ENCODE measurements at places on chromosomes 3 and 15.

DNA sequence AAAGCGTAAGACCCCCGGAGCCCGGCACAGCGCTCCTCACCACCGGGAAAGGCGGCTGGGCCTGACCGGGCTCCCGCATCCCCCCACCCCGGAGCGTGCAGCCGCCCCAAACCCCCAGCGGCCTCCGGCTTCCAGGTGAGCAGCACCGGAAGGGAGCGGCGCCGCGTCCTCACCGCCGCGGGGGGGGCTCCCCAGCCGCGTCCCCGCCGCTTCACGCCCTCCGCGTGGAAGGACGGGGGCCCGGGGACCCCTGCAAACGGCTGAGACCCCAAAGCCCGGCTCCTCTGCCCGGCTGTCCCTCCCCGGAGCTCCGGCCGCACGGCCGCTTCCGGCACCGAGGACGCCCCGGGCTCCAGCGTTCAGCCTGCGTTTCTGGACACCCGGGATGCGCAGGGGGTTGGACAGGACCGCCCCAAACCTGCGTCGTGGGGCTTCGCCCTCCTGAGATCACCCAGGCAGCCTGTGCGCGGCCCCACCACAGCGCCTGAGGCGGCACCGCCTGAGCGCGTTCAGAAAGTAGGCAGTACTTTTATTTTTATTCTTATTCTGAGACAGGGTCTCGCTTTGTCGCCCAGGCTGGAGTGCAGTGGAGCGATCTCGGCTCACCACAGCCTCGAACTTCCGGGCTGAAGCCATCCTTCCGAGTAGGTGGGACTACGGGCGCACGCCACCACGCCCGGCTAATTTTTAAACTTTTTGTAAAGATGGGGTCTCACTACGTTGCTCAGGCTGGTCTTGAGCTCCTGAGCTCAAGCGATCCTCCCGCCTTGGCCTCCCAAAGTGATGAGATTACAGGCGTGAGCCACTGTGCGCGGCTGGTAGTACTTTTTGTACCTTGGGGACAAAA is 51.6 kb upstream of the BLM start:
- peak; percentile 30 for DNase-seq

- DNase-seq, result no peak
Measured at GRCh38 chr3:117853923-117854668, 1144.5 kb downstream of the TUSC7 start.

GRCh38 chr15:65165875-65166274 is 19.3 kb downstream of the CLPX start:
- no peak for DNase-seq

DNA sequence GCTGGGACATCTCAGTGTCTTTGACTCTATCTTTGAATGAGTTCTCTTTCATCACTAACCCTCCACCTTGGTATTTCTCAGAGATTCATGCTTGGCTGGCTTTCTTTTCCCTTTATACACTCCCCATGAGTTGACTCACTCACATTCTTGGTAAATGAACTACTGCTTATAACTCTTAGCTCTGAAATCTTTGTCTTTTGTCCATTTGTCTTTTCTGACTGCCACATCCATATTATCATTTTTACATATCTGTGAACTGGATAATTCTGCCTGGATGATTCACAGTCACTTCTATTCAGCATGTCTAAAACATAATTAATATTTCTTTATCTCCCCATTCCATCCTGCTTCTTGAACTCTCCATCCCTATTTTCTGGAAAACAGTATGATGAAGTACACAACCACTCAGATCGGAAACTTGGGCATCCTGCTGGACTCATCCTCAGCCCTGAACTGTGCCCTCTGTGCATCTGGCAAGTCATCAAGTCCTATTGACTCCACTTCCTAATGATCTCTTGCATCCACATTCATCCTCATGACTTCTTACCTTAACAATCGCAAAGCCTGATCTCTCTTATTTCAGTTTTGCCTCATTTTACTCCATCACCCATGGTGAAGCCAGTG is 66.9 kb downstream of the KCNAB1 start:
- DNase-seq, result no peak

GRCh38 chr3:18891641-18892040 is 256.7 kb upstream of the KCNH8 start:
- no peak for DNase-seq

DNA sequence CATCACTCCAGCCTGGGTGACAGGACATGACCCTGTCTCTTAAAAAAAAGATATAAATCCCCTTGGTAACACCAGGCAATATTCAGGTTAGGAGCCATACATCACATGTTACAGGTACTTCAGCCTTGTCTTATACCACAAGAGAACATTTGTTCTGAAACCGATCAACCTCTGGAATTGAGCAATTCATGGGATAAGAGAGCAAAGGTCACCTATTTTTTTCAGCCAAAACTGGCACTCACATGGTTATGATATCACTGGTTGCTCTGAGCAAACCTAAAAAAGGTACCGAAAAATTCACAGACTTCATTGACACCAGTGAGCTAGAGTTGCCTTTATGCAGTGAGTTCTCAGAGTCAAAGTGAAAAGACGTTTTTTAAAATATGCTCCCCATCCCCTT is 9.1 kb downstream of the SPICE1 start:
- DNase-seq, result no peak

DNA sequence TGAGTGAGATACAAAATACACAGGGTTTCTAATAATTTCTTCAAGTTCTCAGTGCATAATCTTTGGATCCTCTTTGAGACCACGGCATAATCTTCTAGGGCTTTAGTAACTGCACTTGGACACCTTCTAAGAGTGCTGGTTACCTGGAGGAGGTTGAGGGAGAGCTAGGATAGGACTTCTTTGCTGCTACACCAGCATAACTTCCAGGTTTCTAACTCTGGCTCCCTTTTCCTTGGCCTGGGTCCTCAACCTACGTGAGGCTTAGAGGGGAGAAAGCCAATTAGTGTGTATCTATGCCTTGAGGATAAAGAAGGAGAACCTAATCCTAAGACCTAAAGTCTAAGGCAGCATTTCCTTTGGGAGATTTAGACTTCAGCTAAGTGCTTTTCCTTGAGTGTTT is 184.8 kb downstream of the LSAMP start:
- DNase-seq, result no peak

- DNase-seq, result no peak
Measured at GRCh38 chr3:196518966-196519717, 4.0 kb upstream of the SMCO1 start.

DNA sequence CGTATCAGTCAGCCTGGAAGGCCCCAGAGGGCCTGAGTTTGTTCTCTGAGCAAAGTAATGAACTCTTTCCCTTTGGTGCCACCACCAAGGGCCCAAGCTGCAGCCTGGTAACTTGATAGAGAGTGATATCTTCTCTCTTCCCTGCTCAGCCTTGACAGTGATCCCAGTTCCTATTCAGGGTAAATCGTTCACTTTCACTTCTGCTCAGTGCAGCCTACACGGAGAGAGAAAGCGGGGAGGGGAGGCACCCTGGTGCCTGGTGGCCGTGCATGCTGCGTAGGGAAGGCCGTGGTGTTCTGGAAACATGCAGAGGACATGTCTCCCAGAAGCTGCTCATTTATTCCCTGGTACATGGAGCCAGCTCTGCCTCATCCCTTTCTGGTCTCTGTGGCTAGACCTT is 54.9 kb downstream of the KIF9 start:
- DNase-seq, result no peak

DNA sequence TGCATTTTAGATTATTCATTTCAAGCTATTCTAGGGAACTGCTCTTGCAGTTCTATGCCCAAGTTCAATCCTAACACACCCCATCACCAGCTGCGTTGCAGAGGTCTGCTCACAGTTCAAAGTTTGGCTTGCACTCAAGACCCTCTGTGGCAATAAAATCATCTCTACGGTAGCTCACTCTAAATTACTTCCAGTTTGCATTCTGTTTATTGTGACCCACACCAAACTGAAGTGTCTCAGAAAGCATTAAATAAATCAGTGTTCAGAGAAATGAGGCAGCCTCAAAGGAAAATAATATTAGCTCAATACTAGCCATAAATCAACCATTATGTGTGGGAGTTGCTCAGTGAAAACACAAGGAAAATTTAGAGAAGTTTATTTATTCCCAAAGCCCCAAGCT is 250.3 kb downstream of the MAGI1 start:
- DNase-seq, result no peak

DNA sequence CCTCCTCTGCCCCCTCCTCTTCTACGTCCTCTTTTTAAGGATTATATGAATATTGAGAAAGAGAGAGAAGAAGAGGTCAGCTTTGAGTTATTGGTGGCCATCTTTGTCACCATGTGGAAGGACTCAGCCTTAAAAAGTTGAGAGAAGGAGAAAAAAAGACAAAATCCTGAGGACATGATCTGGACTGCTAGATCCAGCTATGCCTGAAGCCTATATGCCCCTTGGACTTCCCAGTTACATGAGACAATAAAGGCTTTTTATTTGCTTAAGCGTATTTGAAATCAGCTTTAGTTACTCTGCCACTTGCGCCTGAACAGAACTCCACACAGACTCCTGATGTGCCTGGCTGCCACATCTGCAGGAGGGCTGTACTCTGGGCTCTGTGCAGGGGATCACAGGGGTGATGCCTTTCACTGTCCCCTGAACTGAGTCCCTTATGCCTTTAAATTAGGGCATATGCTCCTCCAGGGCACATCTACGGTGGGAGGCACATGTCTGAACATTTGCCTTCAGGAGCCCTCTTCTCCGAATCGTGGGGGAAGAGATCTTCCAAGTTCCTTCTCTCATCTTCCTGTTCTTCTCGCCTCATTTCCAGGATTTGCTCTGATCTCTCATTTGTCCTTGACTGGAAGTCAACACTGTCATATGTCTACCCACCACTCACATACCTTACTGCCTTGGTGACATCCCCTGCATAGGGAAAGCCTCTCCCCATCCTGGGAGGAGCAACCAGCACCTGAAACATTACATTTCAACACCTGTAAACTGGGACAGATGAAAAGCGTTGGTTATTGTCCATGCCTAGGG is 14.0 kb upstream of the PLA2G4E start:
- DNase-seq, result no peak
